ENCODE measurements at places on chromosomes 4 and X.

- DNase-seq: no peak
Observed at GRCh38 chr4:150722908-150723362, 141.0 kb downstream of the MAB21L2 start.

DNA sequence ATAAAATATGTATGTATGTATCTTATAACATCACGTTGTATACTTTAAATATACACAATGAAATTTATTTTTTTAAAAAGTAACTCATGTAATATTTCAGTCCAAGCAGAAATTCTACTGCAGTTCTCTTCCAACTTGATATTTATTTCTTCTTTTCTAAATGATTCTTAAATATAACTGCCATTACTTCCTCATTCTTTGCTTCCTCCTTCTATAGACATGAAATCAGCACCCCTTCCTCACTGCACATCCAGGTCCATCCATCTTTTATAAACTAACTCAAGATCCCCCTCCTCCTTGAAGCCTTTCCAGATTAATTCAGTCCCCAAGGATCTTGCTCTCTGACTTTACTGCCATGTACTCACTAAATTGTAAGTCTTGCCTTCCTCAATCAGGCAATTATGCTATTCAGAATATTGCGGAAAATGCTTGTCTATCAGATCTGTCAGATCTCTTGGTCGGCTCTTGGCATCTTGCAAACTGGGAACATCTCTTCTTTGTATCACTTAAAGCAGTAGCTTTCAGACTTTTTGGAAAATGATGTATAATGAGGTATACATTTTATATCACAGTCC is 3.7 kb downstream of the GPRIN3 start:
- no peak for DNase-seq

- no peak for DNase-seq
Observed at GRCh38 chrX:13472975-13473374, 96.4 kb upstream of the EGFL6 start.

- no peak for DNase-seq
Observed at GRCh38 chrX:17411205-17411604, 36.2 kb downstream of the NHS start.

DNA sequence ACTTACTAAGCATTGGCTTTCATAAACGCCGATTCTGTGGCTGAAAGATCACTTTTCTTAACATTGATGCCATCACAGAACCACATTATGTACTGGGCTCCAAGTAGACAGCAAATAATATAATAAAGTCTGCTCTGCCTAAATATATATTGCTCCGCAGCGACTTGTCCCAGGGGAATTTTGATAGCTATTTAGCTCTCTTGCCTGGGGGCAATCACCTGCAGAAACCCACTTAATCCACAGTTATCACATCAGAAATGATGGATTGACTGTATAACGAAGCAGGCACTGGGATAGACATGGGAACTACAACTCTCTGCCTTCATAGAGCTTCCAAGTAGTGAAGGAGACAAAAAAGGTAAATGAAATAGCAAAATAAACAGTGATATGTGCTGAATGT is 48.0 kb upstream of the MYOZ2 start:
- no peak for DNase-seq

- no peak for DNase-seq
Observed at GRCh38 chrX:14690553-14690952, 161.2 kb downstream of the GLRA2 start.

GRCh38 chr4:16122784-16123183 is 39.0 kb upstream of the PROM1 start:
- no peak for DNase-seq

GRCh38 chr4:56995525-56995924 is 16.8 kb downstream of the POLR2B start:
- DNase-seq: no peak

DNA sequence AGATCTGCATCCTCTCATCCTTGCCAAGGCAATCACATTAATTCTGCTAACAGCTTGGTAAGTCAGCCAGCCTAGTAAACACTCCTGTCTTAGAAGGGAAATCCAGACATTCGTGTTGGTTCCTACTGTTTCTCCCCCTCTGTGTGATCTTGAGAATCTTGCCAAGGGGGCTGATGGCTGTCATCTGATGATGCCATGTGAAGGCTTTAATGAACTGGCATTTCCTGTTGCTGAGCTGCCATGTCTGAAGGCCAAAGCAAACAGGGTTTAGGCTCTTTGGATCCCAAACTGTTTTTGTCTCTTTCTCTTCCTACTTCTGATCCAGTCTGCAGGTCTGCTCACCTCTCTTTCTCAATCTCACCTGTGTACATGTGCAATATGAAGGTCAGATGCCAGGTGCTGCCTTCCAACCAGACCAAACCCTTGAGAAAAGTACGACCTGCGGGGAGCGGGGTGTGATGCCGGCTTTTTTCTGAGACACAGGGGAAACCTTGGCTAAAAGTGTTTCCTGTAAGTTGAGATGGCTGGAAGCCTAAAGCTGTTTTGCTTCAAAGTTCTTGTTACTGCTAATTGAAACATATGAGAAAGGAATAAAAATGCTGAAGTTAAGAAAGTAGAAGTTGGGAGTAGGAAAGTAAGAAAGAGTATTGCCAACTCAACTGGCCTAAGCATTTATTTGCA is 532.9 kb downstream of the ANKRD50 start:
- no peak for DNase-seq

DNA sequence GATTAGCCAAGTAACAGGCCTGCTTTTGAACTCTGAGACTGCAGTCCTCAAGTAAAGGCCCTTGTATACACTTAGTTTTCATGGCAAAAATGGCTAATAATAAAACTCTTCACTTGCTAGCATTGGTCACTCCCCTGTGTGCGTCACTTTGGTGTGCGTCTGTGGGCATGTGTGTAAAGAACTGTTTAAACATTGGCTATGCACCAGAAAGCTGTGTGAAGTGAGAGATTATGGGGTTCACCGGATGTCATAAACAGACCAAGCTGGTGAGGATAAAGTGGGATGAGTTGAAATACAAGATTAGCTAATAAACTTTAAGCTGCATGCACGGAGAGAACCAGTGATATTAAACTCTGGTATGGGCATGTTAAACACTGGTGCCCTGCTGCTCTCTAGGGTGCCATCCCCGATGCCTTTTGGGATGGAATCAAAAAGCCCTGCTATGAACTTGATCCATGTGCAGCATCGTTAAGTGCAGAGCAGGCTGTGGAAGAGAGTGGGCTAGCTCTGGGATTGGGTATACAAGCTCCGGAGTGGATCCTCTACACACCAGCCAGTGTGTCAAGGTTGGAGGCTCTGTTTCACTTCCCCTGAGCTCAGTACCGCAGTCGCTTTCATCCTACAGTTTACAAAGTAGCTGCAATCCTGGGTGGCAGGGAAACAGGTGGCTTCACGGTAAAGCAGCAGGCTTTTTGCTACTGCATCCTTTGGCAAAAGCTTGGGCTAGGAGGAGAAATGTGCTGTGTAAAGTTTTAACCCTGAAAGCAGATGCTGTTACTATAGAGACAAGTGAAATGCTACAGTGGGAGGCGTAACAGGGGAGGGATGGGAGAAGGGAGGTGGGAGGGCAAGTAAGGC is 108.3 kb upstream of the SLC4A4 start:
- no peak for DNase-seq

DNA sequence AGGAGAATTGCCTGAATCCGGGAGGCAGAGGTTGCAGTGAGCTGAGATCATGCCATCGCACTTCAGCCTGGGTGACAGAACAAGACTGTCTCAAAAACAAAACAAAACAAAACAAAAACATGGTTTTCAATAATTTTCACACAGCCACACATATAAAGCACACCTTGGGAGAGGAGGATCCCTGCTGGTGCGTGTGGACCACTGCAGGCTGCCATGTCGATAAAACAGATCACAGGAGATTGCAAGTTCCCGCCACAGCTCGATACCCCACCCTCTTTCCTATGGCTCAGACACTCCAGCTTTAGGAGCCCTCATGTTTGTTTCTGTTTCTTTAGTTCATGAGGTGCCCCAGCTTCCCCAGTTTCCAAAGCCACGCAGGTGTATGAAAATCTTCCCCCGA is 31.3 kb upstream of the CLDN24 start:
- no peak for DNase-seq

DNA sequence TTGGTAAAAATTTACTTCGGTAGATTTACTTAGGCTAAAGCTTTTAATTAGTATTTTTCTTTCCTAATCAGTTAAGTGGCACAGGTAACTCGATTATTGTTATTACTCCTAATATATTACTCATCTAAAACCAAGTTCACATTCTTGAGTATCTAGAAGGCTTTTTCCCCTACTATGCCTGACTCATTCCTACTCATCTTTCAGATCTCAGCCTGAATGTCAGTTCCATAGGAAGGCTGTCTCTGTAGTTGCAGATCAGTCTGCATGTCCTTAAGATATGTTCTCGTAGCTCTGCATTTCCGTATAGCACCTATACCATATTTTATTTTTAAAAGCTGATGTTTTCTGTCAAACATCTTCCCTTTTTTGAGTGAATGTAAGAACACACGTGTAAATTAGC is 5.9 kb upstream of the FAM184B start:
- DNase-seq: no peak

DNA sequence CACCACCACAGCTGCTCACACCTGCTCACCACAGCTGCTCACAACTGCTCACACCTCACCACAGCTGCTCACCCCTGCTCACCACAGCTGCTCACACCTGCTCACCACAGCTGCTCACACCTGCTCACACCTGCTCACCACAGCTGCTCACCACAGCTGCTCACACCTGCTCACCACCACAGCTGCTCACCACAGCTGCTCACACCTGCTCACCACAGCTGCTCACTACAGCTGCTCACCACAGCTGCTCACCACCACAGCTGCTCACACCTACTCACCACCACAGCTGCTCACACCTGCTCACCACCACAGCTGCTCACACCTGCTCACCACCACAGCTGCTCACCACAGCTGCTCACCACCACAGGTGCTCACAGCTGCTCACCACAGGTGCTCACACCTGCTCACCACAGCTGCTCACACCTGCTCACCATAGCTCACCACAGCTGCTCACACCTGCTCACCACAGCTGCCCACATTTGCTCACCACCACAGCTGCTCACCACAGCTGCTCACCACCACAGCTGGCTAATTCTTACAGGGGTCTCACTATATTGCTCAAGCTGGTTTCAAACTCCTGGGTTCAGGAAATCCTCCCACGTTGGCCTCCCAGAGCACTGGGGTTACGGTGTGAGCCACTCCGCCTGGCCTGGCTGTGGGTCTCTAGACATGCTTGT is 30.4 kb upstream of the CPLX1 start:
- DNase-seq: no peak

DNA sequence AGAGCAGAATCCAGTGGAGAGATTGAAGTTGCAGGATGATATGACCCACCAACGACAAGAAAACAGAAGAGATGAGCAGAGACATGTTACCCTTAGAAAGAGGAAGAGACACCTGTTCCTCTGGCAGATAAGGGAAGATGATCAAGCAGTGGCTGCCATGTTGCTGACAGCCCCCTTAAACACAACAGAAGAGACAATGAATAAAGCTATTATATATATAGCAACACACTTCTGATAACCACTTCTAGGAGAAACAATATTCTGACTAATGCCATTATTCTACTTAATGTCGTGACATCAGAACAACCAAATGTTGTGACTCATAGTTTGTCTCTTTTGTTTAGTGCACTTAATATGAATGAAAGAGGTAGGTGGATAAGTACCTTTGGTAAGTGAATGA is 44.9 kb downstream of the SH3RF1 start:
- no peak for DNase-seq

DNA sequence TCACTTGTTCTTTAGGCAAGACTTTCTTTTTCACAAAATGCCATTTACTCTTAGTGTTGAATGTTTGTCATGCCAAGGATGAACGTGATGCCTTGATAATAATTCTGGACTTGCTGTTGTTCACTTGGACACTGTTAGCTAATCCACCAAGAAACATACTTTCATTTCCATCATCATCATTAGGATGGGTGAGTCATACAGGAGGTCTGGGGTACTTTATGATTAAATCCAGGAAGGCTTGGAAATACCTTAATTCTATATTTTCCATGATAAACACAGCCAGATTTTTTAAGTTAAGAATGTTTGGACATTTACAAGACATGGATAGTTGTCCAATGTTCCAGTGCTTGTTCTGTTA is 260.7 kb upstream of the GIMD1 start:
- DNase-seq: no peak

Measured in D721Med (cell line).